ENCODE measurements at places on chromosomes 3 and 15.

GRCh38 chr15:72907733-72908132 lies 124.2 kb upstream of the ADPGK start:
- no peak for DNase-seq

GRCh38 chr3:60703956-60704736 lies 547.1 kb downstream of the FHIT start:
- DNase-seq: no peak

DNA sequence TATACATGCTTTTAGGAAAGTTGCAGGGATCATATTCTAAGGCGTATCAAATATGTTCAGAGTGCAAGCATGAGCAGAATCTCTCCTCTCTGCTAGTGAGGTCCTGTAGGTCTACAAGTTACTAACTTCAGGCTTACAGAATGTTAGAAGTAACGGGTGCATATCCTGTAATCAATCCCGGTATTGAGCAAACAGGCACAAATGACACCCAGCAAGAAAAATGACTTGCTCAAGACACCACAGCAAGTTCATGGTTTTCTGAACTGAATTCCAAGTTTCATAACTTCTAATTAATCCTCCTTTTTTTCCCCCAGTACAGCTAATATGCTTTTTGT lies 353.9 kb upstream of the TPRG1 start:
- DNase-seq: no peak

DNA sequence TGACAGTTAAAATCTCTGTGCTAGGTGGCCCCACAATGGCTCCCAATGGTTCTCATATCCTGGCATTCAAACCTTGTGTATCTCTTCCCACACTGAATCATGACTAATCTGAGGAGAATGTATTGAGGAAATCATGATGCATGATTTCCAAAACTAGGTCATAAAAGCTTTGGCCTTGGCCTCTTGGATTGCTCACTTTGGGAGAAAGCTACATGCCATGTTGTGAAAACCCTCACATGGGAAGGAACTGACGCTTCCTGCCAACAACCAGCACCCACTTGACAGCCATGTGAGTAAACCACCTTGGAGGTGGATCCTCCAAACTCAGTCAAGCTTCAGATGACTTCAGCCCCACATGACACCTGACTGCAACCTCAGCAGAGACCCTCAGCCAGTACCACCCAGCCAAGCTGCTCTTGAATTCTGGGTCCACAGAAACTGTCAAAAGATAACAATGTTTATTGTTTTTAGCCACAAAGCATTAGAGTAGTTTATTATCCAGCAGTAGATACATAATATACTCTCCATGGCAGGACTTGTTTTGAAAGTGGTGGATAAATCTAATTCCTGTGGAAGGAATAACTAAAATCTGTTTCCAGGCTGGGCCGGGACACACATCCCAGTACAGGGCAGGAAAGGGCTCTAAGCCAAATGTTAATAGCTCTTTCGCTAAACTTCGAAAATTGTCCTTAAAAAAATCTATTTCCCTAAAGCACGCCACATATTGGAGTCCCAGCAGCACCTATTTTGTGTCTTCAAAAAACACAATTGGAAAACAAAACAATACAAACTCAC lies 1.0 kb upstream of the ZNF620 start:
- DNase-seq: peak; percentile 19

GRCh38 chr3:110494093-110494490 lies 577.5 kb upstream of the NECTIN3 start:
- DNase-seq: no peak

GRCh38 chr3:154188846-154189245 lies 67.7 kb downstream of the ARHGEF26 start:
- DNase-seq: no peak

DNA sequence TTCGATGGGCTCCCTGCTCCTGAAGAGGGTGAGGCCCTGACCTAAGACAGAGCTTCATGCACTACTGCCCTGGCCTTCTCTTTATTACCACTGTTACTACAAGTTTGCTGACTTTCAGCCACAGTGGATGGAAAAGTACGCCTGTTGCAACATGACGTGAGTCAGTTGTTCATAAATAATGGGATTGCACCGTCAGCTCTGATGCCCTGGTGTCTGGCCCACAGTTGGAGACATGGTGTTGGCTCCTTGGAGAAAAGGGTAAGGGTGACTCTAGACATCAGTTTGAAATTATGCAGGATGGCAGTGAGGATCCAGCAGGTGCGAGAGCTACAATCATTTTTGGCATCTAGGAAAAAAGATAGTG lies 5.5 kb downstream of the PAQR5 start:
- no peak for DNase-seq

DNA sequence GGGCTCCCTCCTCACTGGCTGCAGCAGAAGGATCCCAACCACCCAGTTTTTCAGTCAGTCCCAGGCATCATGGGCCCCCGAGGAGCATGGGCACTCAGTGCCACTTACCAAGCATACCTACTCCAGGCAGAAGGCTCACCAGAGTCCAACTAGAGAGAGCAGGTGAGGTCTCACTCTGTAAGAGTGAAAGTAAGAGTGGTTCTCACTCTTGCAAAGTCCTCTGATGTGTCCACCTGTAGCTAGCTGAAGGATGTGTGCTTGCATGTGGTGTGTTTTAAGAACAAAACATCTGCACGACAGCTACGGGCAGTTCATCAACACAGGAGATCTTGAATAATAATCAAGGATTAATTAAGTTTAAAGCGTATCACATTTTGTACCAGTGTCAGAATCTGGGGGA lies 49.7 kb downstream of the CCK start:
- no peak for DNase-seq

DNA sequence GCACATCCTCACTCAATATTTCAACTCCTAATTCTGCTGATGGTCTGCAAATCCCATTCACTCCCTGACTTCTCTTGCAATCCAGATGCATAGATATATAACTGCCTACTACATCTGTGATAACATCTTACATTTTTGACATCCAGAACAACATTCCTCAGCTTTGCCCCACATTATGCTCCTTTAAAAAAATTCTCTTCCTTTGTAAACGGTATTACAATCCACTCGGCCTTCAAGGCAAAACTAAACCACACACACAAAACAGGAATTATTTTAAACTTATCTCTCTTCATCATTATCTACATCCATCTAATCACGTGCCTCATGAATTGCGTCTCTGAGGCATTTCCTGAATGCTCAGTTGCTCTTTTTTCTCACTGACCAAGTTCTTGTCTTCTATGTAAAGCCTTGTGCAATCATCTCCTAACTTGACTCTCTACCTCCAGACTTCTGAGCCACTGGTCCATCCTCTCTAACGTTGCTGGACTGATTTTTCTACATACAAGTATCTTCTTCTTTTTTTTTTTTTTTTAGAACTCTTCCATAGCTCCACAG lies 117.0 kb downstream of the SATB1 start:
- DNase-seq: no peak

- no peak for DNase-seq
These were observed 126.9 kb upstream of the MEF2A start for GRCh38 chr15:99438691-99439523.

DNA sequence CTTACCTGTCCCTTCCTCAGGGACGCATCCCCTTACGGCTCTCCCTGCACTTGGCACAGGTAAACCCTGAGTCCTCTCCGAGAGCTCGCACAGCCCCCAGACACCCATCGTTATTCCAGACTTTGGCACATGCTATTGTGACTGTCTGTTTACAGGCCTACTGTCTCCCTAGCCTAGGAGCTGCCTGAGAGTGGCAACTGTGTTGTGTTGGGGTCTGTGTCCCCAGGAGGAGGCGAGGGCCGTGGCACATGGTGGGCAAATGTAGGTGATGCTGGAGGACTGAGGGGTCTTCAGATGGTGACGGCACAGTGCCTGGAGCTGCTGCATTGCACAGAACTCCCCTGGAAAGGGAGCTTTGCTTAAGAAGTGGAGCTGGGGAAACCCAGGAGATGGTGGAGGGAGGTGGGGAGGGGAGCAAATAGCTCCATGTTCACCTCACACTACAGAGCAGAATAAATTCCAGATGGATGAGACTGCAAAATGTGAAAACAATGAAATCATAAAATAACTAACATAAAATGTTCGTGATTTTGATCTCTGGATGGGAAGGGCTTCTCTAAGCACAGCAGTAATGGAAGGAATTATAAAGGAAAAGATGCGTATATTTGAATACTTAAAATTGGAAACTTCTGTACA lies 96.5 kb downstream of the SMAD6 start:
- DNase-seq: no peak

- no peak for DNase-seq
These were observed 285.2 kb upstream of the TLE3 start for GRCh38 chr15:70382762-70383458.

GRCh38 chr3:52090131-52090932 lies 34.0 kb upstream of the DUSP7 start:
- no peak for DNase-seq

DNA sequence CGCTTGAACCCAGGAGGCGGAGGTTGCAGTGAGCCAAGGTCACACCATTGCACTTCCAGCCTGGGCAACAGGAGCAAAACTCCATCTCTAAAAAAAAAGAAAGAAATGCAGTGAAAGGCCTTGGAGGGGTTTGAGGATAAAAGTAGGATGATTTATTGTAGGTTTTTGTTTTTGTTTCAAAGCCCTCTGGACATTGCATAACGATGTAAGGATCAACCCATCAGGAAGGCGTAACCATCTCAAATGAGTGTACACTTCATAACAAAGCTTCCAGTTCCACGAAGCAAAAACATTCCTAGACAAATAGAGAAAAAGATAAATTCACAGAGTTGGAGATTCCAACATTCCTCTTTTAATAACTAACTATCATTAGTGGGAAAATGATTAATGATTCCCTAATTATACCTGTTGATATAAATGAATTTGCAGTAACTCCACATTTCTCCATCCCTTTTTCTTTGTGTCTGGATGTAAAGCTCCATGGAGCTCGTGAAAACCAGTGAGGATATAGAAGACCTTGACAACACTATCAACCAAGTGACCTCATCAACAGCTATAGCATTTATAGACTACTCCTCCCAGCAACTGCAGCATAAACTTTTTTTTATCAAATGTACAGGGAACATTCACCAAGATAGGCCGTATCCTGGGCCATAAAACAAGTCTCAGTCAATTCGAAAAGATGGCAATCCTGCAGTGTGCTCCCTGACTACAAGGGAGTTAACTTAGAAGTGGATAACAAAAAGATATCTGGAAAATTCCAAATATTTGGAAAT lies 48.7 kb upstream of the PPP4R2 start:
- no peak for DNase-seq

DNA sequence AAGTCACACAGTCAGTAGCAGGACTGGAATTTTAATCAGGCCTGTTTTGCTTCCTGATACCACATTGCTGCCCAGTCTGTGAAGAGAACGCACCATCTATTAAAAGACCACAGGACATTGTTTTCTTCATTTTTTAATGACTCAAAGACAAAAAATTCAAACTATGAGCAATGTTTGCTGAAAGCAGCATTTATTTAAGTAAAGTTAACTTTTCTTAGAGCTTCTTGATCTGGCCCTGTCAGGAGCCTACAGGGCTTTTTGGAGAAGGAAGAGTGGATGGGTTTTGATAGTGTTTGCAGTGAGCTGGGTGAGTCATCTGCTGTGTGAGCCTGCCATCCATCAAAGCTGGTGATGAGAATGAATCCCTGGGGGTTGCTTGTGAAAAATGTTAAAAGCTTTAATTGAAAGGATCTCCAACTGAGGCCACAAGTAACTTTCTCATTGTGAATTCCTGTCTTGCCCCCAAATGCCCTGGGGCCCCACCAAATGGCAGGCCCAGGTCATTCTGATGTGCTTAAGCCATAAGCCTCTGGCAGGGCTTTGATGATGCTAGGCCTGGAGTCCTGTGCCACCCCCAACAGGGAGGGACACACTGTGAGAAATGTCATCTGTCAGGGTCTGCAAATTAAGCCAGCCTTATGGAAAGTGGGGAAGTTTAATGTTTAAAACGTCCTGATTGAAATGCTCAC lies 136.2 kb upstream of the PFN2 start:
- DNase-seq: no peak

- DNase-seq: peak; percentile 48
These were observed 181.5 kb upstream of the ICE2 start for GRCh38 chr15:60660290-60661051.

DNA sequence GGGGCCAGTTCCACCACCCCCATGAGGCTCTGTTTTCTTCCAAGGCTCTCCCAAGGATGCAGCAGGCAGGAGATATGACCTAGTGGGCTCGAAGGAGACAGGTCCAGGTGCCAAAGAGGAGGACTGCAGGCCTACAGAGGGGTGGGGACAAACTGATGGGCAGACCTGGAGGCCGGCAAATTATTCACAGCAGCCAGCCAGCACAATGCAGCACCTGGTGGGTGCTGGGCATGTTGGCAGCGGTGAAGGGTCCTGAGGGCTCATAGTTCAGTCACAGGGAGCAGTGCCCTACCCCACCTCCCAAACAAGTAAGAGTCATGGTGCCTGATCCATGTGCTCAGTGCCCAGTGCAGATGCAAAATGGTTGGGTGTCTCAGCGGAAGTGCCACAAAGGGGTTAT lies 171.7 kb downstream of the ABHD5 start:
- no peak for DNase-seq

DNA sequence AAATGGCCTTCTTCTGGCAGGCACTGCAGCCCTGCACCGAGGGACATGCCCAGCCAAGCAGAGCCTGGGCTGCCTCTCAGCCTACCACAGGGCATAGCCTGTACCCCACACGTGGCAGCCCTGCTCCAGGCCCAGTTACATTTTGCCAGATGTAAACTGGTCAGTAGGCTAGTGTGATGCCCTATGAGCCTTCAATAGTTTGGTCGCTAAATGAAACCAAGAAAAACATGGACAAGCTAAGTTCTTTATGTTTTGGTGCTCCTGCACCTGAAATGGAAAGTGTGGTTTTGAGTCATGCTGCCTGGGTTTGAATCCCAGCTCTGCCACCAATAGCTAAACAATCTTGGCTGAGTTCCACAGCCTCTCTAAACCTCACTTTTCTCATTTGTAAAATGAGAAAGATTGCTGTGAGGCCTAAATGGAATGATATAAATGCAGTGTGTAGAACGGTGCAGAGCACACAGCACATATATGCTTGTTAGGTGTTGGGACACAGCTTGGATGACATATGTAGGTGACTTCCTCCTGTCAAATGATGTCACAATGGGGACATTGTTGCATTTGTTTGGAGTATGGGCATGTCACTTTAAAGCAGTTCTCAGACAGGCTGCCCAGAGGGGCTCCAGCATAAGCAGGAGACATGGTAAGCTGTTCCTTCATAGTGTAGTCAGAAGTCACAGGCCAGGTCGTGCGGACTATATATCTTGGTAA lies 57.4 kb downstream of the ZBTB38 start:
- no peak for DNase-seq
